ENCODE measurements at places on chromosomes 16 and 17. TPM values are rescaled to one million over a fixed set of nuclear protein-coding genes. Genes with fewer than 3 reads are reported as not detected.

The TP53TG3B gene
- total RNA-seq, result not detected

The KRT24 gene
- total RNA-seq, result not detected

The DPEP1 gene
- not detected for total RNA-seq

The KCNAB3 gene
- total RNA-seq, result 0.36 TPM

The SLC16A5 gene
- total RNA-seq, result 1.8 TPM

The NPIPA8 gene
- total RNA-seq, result 1.1 TPM

The HSD11B2 gene
- total RNA-seq, result not detected

The ASB16 gene
- not detected for total RNA-seq

The PPY gene
- not detected for total RNA-seq

The CACNG1 gene
- total RNA-seq, result not detected

The POLR3K gene
- 10.6 TPM for total RNA-seq

The ALOX15 gene
- total RNA-seq, result not detected

The PRDM7 gene
- total RNA-seq, result not detected

The SPNS2 gene
- total RNA-seq, result not detected

The LLGL2 gene
- 0.54 TPM for total RNA-seq

The SLC5A11 gene
- total RNA-seq, result under 0.01 TPM

The MYH13 gene
- not detected for total RNA-seq

The SEZ6 gene
- total RNA-seq, result not detected

The USP6 gene
- not detected for total RNA-seq

The HEATR9 gene
- not detected for total RNA-seq

All from IMR-90 (cell line).